ENCODE measurements at places on chromosomes 2 and 18.
A peak's percentile ranks its signal among the peaks of the same experiment; 100 is the strongest.

DNA sequence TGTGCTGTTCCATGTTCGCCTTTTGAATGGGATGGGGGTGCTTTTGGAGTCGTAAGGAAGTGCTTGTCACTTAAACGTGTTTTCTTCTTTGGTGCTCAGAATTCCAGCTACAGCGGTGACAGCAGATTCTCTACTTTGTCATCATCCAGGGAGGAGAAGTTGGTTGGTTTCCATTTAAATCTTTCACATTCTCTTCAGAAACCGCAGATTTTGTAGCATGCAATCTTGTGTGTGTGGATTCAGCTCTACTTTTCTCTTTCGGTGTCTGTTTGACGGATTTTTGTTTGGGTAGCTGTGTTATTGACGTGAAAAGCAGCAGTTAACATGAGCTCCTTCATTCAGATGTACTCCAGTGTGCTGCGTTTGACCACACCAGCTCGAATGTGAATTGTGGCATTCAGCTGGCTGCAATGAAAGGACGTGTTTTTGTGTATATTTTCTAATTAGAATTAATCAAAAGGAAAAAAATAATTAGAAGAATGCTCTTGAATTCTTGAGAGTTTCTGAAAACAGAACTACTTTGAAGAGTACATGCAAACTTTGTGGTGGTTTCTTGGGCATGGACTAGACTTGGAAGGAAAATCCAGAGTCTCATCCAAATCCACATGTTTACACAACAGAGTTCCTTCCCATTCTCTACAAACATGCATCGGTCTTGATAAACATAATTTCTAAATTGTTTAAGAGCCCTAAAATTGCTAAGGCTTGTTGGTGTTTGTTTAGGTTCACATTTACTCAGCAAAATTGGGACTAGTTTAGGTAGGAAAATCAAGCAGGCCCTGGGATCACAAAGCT, 68.7 kb upstream of the RBM44 start:
- DNase-seq: no peak

DNA sequence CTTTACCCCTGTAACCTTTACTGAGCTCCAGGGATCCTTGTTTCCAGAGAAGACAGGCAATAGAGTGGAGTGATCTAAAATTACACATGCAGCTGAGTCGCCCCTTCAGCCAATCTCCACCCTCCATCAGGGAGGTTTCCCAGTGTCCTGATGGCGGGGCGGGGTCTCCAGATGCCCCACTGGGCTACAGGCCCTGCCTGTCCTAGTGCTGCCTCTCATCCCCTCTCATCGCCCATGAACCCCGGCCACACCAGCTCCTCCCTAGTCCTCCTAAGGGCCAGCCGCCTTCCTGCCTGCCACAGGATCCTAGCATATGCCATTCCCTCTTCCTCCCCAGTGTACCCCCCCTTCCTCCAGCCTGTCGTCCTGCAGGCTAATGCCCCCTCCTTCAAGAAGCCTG, 144.1 kb upstream of the GLI2 start:
- no peak for DNase-seq

GRCh38 chr2:165874445-165875039, 79.0 kb downstream of the TTC21B start:
- no peak for DNase-seq

GRCh38 chr2:99485824-99486223, 4.0 kb downstream of the REV1 start:
- DNase-seq: no peak

DNA sequence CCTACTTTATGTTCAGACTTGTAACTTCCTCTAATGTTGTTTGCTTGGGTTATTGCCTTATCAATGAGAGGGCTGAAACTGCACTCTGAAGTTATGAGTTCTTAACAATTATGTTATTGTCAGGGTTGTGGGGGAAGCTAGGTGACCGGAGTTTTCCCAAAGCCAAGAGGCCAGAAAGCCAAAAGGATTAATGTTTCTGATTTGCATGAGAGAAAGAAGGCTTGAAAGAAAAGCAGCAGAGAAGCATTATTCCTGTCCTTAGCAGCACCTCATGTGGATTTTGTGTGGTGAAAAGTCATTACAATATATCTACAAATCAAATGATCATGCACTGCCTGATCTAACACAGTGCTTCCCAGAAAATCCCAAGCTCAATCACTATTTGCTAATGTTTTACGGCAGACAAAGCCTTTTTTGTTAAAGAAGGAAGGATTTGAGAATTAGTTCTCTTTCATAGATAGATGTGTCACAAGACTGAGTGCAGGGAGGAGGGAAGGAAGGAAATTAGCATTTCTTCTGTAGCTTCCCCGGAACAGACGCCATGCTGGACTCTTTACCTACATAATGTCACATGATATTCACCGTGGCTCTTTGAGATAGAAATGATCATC, 203.2 kb downstream of the ALK start:
- DNase-seq: no peak

DNA sequence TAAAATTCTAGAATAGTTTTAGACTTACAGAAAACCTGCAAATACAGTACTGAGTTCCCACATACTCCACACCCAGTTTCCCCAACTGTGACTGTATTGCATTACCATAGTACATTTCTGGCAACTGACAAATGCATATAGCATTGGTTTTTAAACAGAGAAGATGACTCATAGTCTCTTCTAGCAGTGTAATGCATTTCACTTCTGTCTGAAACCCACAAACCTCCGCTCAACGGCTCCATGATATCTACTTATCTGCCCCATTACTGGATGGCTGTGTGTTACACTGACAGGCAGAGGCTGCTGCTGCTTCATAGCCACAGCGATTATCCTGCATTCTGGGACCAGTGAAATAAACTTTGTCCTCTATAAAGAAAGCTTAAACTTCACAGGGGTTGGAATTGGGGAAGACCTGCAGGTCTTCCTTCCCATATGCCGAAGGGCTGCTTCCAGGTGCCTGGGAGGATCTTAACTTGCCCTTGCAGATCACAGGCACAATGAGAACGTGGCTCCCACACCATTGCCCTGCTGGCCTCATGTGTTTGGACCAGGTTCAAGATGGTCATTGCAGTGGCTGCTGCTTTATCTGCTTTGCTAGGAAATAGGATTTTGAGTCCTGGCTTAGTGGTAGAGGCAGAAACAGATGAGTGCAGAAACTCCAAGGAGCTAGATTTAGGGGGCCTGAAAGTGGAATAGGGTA, 742.6 kb upstream of the HS6ST1 start:
- DNase-seq: no peak

GRCh38 chr2:53490659-53491058, 276.9 kb upstream of the CHAC2 start:
- DNase-seq: no peak

DNA sequence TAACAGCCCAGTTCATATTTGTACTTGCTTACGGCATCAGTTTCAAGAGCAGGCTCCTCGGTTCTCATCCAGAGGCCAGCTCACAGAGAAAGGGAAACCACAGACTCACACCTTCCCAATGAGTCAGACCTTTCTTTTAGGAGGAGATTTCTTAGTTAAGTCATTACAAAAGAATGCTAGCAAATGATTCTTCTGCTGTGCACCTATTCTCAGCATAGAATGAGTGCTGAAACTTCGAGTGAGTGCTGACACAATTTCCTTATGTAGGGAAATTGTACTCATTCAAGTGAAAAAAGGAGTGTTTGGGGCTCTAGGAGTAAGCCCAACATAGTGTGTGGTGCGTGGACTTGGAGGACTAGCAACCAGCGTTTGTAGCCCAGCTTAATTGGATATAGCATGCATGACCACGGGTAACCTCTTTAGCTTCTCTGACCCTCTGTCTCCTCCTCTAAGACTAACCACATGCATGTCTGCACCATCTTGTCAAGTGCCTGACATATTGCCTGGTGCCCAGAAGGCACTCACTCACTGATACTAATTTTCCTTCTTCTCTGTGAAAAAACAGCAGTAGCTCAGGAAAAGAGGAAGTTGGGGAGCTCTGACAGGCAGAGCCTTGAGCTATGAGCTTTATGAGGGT, 87.0 kb downstream of the ALPK2 start:
- DNase-seq: peak; percentile 38

- no peak for DNase-seq
These were observed 169.1 kb downstream of the ATAD2B start for GRCh38 chr2:23757686-23758433.

Data from stimulated activated CD4-positive, alpha-beta T cell treated with anti-CD3 and anti-CD28 coated beads, TNF-alpha, amount 100 ng/mL, for 24 hours (primary cell).